ENCODE measurements at places on chromosomes 2 and 18.

GRCh38 chr2:50711714-50712113, 320.2 kb downstream of the NRXN1 start:
- DNase-seq = no peak

- no peak for DNase-seq
Measured at GRCh38 chr18:55421615-55422419, 166.2 kb downstream of the TCF4 start.

GRCh38 chr2:65999103-65999502, 435.8 kb upstream of the MEIS1 start:
- no peak for DNase-seq

DNA sequence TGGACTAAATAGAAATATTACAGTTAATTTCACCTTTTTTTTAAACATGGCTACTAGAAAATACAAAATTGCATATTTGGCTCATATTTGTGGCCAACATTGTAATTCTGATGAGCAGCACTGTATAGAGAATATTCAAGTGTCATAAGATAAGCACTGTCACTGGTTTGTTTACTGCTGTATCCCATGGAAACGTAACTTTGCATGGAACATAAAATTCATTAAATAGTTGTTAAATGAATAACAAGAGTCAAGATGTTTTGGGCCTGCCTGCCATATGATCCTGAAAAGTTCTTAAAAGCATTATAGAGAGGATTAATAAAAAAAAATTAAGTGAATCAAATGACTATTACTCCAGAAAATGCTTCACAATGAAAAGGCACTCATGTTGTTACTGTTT, 763.7 kb upstream of the CRIM1 start:
- no peak for DNase-seq

- DNase-seq = no peak
Measured at GRCh38 chr2:12734914-12735654, 18.3 kb downstream of the TRIB2 start.

DNA sequence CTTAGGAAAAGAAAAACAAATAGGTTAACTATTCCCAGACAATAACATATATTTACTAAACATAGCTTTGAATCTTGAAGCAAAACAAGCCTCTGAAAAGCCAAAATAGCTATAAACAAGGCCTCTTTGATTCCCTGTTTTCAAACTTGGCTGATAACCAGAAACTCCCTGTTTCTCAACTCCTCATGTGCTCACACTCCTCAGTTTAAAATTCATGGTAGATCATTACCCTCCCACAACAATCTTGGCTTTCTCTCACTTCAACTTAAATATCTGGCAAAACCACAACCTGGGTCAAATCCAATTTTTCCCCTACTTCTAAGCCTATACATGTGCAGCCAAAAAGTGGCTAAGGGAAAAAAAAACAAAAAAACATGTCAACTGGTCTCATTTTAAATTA, 15.6 kb downstream of the SUCLG1 start:
- DNase-seq = no peak

All from NCI-H510A (cell line).